ENCODE measurements at places on chromosomes 11 and 22.

DNA sequence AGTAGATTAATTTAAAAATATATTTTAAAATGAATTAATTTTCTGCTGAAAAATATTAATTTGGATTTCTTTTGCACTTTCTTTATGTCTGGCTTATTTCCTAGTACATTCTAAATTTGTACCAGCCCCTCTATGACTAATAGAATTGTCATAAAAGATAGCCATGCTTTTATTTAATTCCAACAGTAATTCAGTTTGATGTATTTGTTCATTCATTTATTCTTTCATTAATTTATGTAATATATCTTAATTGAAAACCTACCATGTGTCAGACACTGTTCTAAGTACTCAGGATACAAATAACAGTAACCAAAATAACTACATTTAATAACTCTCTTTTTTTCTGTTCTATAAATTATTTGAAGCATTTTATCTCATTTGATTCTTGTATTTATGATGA is 264.0 kb upstream of the CCDC179 start:
- no peak for DNase-seq

DNA sequence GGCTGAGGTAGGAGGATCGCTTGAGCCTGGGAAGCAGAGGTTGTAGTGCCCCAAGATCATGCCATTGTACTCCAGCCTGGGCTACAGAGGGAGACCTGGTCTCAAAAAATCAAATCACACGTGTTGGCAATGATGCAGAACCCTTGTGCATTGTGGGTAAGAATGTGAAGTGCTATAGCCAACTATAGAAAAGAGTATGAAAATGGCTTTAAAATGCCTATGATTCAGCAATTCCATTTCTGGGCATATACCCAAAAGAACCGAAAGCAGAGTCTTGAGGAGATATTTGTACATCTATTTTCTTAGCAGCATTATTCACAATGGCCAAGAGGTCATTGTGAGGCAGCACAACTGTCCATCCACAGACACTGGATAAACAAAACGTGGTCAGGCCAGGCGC is 2.6 kb upstream of the FADS3 start:
- no peak for DNase-seq

- no peak for DNase-seq
Measured at GRCh38 chr11:47348859-47349258, 3.6 kb downstream of the MYBPC3 start.

DNA sequence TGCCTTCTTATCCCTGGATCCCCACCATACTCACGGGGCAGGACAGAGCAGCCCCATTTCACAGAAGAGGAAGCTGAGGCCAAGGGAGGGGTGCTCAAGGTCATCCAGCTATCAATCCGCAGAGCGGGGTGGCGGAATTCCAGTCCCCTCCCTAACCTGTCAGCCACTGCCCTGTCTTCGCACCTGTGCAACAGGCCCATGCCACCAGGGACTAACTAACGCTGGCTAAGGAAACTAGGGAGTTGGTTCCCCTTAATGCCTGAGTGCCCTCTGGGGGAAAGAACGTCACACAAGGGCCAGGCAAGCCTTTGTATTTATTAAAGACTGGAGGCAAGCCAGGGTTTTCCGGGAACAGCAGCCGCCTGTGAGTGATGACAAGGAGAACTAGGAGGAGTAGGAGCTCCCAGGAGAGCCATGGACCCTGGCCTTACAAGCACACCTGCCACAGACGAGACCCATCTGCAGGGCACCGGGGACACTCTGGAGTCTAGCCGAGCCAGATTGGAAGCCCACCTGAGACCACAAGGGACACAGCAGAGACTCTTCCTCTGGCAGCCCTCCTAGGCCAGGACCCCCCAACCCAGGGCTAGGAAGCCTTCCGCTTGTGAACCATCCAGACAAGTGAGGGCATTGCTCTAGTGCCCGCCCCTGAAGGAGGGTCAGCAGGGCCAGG is 64.4 kb downstream of the MYH9 start:
- no peak for DNase-seq

- no peak for DNase-seq
Measured at GRCh38 chr11:133383201-133383600, 149.1 kb downstream of the OPCML start.

GRCh38 chr11:116776522-116776984 is 3.8 kb upstream of the BUD13 start:
- DNase-seq, result no peak

DNA sequence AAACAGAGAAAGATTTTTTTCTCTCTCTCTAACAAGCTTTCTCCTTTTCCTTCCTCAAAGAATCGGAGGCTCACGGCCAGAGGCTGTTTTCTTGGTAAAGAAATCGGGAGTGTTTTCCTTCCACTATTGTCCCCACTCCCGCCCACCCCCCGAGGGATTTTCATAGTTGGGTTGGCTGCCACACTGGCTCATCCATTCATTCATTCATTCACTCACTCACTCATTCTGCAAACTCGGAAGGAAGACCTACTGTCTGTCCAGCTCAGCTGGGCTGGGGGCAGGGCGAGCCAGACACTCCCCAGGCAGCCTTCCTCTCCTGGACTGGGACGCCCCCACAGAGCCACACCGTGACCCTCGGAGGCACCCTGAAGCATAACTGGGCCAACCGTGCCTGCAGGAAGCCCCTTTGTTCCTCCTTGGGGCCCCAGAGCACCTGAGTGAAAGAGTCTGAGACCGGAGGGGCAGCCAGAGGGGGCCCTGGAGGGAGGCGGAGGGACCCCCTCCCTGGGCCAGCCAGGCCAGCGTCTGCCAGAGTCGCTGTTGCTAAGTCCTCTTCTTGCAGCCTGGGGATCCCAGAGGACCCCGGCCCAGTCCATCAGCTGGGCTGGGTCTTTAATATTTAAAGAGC is 17.0 kb downstream of the CDKN1C start:
- DNase-seq, result no peak

- DNase-seq, result no peak
Measured at GRCh38 chr11:35050541-35050995, 88.4 kb upstream of the CD44 start.

DNA sequence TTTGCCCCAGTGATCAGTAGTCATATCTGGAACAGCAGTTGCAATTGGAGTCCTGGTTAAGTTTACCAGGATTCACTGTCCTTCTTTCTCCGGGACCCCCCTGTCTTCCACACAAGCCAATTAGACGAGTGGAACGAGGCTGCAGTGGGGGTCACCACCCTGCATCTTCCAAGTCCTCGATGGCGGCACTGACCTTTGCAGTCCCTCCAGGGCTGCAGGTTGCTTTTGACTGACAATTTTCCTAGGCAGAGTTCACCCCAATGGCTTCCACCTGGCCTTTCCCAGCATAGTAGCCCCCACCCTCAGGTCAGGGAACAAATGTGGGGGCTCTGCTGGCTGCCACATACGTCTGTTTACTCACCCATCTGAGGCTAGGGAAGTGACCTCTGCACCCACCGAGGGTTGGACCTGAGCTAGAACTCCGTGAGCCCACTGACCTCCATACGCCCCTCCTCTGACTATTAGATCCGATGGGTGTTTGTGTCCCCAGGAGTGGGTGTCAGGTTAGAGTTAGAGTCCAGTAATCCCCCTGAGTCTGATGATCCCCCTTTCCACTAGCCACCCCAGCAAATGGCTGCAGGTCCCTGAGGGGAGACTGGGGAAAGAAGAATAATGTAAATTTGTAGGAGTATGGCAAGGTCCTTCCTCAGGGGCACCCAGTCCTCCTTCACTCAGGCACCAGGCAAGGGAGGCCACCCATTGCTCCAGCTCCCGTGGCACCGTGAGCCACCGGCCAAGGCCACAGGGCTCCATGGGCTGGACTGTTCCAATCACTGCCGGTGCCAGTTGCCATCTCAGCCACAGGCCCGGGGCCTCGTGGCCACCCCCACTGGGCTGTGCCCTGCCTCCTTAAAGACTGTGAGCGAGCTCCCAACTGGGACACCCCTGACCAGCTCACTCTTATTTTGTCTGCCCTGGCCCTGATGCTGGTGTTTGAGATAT is 5.5 kb downstream of the C11orf21 start:
- no peak for DNase-seq

DNA sequence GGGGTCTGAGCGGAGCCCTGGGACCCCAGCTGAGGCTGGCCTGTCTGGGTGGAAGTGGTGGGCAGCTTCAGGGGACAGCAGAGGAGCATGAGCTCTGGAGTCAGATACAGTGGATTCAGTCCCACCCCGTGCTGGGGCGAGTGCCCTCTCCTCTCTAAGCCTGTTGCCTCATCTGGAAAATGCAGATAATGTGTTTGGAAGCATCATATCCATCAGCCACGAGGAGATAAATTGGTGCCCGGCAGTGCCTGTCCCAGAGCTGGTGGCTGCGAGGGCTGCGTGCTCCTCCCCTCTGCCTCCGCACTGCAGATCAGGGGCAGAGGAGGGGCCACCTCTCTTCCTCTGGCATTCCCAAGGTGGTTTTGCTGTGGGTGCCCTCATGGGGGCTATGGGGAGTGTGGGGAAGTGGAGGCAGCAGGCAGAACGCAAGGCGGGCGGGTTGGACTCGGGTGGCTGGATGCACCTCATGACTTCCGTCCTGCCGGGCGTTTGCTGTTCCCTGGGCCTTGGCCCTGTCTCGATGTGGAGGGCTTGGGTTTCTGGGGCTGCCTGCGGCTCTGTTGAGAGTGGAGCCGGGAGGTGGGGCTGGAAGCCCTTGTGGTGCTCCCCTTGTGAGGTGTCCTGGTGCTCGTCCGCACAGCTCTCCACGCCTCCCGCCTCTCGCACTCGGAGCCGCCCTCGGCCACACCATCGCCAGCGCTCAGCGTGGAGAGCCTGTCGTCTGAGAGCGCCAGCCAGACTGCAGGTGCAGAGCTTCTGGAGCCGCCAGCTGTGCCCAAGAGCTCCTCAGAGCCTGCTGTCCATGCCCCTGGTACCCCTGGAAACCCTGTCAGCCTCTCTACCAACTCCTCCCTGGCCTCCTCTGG is 20.9 kb downstream of the MICALL1 start:
- DNase-seq, result no peak

GRCh38 chr11:111734101-111734953 is 31.9 kb downstream of the PPP2R1B start:
- no peak for DNase-seq

DNA sequence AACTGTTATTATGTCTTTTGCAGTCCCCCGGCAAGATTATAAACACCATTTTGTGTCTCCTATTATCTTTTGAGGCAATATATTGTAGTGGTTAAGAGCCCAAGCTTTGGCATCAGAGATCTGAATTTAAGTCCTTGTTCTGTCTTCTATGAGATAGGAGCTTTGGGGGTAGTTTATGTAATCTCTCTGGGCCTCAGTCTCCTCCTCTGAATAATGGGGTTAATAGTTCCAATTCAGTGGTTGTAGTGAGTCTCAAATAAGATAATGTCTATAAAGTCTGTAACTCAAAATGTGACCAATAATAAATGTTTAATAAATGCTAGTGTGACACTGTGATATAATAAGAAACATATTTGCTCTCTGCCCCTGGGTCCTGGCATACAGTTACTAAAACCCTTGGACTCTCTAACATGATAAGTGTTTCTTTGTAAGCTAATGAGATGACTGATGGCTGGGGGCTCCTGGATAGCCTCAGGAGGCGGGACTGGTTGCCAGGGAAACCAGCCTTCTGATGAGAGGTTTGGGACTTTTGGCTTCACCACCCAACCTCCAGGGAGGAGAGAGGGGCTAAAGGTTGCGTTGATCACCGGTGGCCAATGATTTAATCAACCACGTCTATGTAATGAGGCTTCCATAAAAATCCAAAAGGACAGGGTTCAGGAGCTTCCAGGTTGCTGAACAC is 183.4 kb upstream of the MTMR2 start:
- no peak for DNase-seq

- DNase-seq, result no peak
Measured at GRCh38 chr22:33842421-33843094, 77.7 kb downstream of the LARGE1 start.

- no peak for DNase-seq
Measured at GRCh38 chr11:83662494-83662893, 376.3 kb upstream of the CCDC90B start.

- DNase-seq, result no peak
Measured at GRCh38 chr22:36239150-36239400, 252 bp downstream of the APOL2 start.

- no peak for DNase-seq
Measured at GRCh38 chr11:8760896-8761295, 78.3 kb downstream of the RPL27A start.

DNA sequence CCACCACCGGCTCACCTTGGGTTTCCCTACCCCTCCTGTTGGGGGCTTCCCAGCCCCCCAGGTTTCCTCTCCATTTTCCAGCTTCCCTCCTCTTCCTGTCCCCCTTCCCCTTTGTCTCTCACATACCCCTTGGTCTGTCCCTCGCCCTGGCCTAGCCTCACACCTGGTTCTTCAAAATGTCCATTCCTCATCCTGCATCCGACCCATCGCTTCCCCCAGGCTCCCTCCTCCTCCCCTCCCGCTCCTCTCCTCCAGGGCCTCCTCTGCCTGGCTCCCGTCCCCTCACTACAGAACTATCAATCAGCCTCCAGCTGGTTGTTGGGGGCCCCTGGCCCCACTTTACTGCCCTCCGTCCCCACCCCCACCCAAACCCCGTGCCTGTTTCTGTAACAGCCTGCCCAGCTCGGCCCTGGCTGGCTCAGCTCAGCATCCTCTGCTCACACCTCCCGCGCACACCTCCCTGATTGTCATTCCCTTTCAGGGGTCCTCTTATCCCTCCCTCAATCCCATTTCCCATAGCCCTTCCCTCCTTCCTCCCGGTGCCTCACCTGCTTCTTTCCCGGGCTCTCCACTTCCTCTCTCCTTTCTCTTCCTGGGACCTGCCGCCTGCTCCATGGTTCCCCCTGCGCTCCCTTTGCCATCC is 1.2 kb downstream of the CNIH2 start:
- DNase-seq, result no peak

- no peak for DNase-seq
Measured at GRCh38 chr11:88508759-88509581, 171.4 kb upstream of the CTSC start.

DNA sequence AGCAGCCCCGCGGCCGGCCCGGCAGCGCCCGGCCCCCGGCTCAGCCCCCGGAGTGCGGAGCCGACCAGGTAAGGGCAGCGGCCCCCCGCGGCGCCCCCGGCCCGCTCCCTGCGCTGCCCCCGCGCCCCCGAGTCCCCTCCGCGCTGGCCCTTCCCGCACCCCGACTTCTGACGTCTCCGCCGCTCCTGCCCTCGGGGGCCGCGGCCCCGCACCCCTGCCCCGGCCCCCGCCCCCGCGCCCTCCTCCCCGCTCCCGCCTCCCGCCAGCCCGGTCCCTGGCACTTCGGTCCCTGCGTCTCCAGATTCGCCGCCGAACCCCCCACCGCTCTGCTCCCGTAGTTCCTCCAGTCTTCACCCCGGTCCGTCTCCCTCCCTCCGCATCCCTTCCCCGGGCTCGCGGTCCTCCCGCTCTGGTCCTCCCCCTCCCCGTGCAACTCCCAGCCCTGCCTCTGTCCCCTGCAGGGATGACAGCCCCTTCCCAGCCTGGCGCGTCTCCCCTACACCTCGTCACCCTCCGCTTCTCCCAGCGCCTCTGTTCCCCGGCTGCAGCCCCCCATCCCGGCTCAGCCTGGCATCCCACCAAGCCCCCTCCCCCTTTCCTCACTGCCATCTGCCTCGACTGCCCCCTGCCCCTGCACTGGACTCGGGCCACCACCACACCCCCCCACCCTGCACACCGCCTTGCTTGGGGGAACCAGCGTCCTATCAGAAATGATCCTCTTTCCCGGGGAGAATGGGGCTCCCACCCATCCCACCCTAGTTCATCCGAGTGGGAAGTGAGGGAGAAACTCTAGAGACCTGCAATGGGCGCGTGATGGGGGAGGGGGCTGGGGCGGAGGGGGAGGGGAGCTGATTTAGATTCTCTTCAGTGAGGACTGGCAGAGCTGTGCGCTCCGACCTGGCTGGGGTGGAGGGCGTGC is 531 bp downstream of the GRIK4 start:
- DNase-seq, result no peak

Measured in stimulated activated CD8-positive, alpha-beta memory T cell treated with anti-CD3 and anti-CD28 coated beads, Interleukin-7, amount 100 ng/mL, for 24 hours (primary cell).